SJSA1 (cell line): ENCODE measurements at places on chromosomes 4 and X. TPM values are rescaled to one million over a fixed set of nuclear protein-coding genes. Genes with fewer than 3 reads are reported as not detected.

DNA sequence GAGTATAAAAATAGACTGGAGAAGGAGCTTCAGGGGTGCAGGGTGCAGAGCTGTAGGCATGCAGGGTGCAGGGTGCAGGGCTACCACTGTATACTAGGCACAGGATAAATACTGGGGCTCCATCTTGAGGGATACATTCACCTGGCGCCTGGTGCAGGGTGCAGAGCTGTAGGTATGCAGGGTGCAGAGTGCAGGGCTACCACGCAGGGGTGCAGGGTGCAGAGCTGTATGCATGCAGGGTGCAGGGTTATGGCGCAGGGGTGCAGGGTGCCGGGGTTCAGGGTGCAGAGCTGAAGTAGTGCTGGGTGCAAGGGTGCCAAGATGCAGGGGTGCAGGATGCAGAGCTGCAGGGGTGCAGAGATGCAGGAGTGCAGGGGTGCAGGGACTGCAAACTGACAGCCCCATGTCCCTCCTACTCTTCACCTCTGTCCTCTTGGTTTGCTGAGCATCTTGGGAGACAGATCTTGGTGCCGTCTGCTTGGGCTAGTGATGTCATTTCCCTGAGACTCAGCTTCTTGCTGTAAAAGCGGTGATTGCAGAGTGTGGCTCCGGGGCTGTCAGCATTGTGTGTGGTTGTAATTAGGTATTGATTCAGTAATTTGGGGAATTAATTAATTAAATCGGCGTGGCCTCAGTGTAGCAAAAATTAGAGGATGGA, 91.2 kb downstream of the ADRA2C start:
- H3K4me1 ChIP-seq = no peaks in the 10 kb centered on the region
- H3K27ac ChIP-seq = no peak overlapping the region
- DNase-seq = no peak

GRCh38 chrX:20265726-20266681, 705 bp downstream of the RPS6KA3 start:
- no peaks in the 10 kb centered on the region for H3K36me3 ChIP-seq
- peak overlapping the region; percentile 43 for H3K27ac ChIP-seq
- no peaks in the 10 kb centered on the region for H3K27me3 ChIP-seq

DNA sequence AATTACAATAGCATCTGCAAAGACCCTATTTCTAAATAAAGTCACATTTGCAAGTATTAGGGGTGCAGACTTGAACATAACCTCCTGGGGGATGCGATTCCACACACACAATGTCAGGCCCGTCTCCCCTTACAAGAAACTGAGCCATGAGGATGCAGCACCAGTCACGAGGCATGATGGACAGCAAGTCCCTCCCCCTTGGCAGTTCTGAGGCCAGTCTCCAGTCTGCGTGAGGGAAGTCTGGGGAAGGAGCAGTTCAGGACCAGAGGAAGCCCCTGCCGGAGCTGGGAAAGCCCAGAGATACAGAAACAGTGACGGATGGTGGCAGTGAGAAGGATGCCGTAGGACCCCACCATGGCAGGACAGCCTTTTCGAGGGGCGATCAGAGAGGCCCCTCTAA, 9.4 kb downstream of the FAM53A start:
- no peak for DNase-seq
- H3K27ac ChIP-seq = no peak overlapping the region
- no peaks in the 10 kb centered on the region for H3K4me1 ChIP-seq
- H3K36me3 ChIP-seq = no peaks in the 10 kb centered on the region

DNA sequence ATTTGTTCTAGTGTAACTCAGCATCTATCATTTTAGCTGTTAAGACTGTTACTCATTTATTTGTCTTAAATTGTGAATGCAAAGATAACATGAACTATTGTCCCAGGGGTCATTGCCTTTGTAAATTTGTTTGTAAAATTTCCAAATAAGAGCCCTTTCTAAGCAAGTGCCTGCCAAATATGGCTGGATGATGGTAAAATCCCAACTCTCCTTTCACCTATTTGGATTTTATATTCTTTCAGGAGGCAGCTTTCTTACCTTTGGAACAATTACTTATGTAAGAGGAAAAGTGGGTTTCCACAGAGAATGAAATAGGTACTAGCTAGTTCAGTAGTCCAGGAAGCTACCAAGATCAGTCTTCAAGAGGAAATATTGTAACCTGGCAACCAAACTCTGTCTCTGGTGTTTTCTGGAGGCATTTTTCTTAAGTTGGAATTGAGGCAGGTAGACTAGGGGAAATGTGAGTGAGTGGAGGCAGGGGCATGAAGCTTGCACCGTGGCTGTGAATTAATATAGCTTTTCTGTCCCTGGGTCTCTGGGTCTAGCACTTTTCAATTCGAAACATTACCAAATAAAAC, 363.0 kb upstream of the ZCCHC13 start:
- peaks cover 5% of the 10 kb centered on the region; the same call in 1 of the 2 replicates for H3K4me1 ChIP-seq
- H3K4me3 ChIP-seq = no peak overlapping the region
- H3K27ac ChIP-seq = no peak overlapping the region

DNA sequence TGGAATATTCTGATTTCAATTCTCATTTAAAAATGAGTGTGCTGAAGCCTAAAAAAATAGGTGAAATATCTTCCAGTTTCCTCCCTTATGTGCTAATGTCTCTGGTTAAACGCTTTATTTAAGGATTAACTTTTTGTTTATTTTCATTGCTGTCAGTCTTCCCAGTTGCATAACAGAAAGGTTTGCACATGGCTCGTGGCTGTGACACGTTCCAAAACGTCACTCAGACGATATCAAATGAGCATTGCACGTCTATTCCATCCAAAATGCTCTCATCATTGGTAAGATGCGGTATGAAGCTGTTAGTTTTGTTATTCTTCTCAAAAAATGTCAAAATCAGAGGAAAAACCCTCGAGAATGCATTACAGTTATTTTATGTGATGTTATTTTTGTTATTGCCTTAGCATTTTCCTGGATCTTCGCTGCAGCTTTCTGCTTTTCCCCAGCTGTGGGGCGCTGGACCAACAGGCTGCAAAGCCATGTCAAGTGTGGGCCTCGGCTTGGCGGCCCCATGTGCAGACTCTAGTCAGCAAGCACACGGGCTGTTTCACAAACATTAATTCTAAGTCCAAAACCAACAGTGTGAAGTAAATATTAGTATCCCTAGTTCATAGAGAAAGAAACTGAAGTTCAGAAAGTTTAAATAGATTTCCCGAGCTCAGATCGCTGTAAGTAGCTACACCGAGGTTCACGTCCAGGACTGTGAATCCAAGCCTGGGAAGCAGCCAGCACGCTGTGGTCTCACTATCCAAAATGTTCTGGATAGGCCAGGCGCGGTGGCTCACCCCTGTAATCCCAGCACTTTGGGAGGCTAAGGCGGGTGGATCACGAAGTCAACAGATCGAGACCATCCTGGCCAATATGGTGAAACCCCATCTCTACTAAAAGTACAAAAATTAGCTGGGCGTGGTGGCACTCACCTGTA, 793.4 kb upstream of the FRG1 start:
- no peaks in the 10 kb centered on the region for H3K36me3 ChIP-seq
- no peak overlapping the region for H3K4me3 ChIP-seq
- DNase-seq = no peak
- H3K27me3 ChIP-seq = no peaks in the 10 kb centered on the region
- no peaks in the 10 kb centered on the region for H3K4me1 ChIP-seq

DNA sequence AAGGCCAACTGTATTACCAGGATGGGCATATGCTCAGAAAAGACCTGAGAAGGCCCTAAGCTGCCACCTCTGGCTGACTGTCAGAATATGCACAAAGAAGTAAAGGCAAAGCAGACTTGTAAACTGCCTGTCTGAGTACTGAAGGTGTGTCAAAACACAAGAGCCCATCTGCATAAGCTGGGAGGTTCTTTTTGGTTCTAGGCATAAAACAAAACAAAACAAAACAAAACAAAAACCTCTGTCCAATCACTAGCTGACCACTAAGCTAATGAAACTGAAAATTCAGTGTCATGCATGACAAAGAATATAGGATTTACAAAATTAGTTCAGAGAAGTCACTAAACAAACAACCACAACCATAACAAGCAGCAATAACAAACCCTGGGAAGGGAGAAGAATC, 20.6 kb downstream of the SH3D19 start:
- H3K4me3 ChIP-seq = no peak overlapping the region
- no peak overlapping the region for H3K27ac ChIP-seq
- no peaks in the 10 kb centered on the region; the same call in 1 of the 2 replicates for H3K36me3 ChIP-seq
- no peak for DNase-seq
- no peaks in the 10 kb centered on the region for H3K27me3 ChIP-seq

ENAM gene
- not detected in 2 replicates for total RNA-seq

DNA sequence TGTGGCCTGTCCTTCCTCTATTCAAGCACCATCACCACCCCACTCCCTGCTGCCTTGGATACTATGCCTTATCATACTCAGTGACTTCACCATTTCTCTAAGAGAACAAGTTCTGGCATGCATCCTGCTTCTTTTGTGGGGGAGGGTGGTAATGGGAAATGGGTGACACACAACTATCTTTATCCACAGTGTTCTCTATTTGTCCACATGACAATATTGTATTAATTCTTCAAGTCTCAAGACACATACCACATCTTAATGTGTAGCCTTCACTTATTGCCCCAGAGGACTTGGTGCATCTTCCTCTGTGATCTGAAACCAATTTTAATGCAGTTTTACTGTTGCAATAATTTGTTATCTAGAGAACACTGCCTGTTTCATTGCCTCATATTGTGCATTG, 29.3 kb upstream of the UGT2B7 start:
- H3K36me3 ChIP-seq = no peaks in the 10 kb centered on the region
- H3K4me3 ChIP-seq = no peak overlapping the region
- no peaks in the 10 kb centered on the region for H3K4me1 ChIP-seq
- no peak for DNase-seq
- no peaks in the 10 kb centered on the region for H3K27me3 ChIP-seq

GRCh38 chr4:120844528-120844921, 78.0 kb downstream of the PRDM5 start:
- no peak for DNase-seq
- no peaks in the 10 kb centered on the region; the same call in 1 of the 2 replicates for H3K4me1 ChIP-seq
- no peaks in the 10 kb centered on the region for H3K36me3 ChIP-seq
- no peak overlapping the region for H3K27ac ChIP-seq
- no peaks in the 10 kb centered on the region for H3K27me3 ChIP-seq

DNA sequence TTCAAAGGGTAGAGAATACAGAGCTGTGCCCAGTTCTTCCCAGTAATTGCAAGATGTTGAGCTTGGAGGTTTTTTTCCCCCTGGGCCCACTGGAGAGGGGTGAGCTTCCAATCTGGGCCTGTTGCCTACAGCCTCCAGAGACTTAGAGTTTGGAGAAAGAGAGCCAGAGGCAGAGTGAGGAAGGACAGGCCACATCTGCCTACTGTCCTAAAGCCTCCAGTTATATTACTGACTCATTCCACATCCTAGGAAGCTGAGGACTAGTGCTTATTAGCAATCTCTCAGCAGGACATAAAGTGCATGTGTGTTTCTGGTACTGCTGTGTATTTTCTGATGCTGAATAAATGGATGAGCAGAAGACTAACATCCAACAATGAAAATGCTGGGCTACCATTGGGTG, 181.0 kb upstream of the MAMLD1 start:
- no peaks in the 10 kb centered on the region for H3K36me3 ChIP-seq
- no peak overlapping the region for H3K4me3 ChIP-seq
- H3K27me3 ChIP-seq = no peaks in the 10 kb centered on the region
- DNase-seq = no peak
- H3K27ac ChIP-seq = no peak overlapping the region
- H3K4me1 ChIP-seq = peaks cover 7% of the 10 kb centered on the region
